Stomach (tissue), 19 donors: ENCODE measurements at places on chromosomes 6 and 20.

DNA sequence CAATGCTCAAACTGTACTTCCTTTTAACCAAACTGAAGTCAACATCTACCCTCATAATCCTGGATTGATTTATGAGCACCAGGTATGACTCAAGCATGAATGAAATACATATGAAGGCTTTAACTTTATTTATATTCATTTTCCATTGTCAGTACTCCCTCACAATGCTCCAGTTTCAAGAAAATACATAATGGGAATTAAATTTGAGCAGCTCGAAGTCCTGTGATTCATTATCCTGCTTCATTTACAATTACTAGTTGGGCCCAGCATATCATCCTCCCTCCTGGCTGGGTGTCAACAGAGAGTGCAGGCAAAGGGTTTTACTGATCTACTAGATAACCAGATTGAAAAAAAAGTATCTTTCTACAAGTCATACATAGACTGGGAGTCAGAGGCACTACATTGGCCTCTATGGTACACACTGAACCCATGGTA, 10.1 kb downstream of the SAMHD1 start:
- DNase-seq = peak; percentile 16

DNA sequence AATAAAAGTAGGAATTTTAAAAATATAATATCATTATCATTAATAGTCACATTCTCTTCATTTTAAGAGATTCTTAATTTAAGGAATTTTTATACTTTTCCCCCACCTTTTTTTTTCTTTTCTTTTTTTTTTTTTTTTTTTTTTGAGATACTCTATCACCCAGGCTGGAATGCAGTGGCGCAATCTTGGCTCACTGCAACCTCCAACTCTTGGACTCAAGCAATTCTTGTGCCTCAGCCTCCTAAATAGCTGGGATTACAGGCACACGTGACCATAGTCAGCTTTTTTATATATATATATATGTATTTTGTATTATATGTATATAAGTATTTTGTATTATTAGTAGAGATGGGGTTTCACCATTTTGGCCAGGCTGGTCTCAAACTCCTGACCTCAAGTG, 457.7 kb downstream of the CDKAL1 start:
- DNase-seq = no peak

GRCh38 chr6:75656479-75656878, 54.8 kb downstream of the SENP6 start:
- no peak for DNase-seq

- DNase-seq = no peak
Measured at GRCh38 chr20:60851826-60852704, 400.0 kb upstream of the CDH4 start.

- DNase-seq = peak; percentile 35
Measured at GRCh38 chr20:25056690-25057233, 1.2 kb downstream of the ACSS1 start.

- DNase-seq = no peak
Measured at GRCh38 chr6:149990661-149991471, 27.1 kb downstream of the ULBP1 start.

- no peak for DNase-seq
Measured at GRCh38 chr6:150584596-150584995, 15.1 kb upstream of the PLEKHG1 start.

DNA sequence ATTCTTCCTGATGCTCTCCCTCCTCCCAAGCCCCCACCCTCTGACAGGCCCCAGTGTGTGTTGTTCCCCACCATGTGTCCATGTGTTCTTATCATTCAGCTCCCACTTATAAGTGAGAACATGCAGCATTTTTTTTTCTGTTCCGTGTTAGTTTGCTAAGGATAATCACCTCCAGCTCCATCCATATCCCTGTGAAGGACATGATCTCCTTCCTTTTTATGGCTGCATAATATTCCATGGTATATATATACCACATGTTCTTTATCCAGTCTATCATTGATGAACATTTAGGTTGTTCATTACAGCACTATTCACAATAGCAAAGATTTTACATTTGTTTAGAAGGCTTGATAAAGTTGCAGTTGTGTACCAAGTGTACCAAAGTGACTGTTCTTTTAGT, 57.9 kb downstream of the KCNS1 start:
- no peak for DNase-seq

- no peak for DNase-seq
Measured at GRCh38 chr6:131225127-131225526, 89.9 kb downstream of the AKAP7 start.

DNA sequence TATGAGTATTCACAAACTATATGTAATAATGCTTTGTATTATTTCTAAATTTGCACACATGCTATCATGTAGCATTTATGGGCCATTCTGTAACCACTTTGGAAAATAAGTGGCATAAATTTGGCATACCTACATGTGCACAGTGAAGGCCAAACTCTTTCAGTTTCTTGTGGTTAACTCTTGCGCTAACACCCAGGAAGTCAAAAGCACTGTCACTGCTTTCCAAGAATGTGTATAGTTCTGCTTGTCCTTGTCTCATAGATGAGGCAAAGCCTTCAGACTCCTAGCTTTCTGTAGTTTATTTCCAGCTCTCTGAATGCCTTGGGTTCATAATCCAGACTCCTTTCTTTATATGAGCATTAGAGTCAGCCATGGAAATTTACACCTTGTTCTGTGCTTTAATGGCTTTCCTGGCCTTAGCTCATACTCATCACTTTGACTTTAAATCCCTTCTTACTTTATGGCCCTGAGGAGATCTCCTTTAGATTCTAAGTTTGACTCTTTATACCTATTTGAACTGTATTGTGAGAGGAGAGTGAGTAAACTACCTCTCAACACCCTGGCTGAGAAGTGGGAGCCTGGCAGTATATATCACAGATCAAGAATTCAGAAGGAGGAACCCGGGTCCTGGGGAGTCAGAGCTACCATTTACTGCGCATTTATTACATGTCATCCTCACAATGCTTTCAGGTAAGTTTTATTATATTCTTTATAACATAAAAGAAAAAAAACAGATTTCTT, 949 bp upstream of the SLC17A3 start:
- DNase-seq = no peak

GRCh38 chr20:24818056-24818455, 131.0 kb upstream of the CST7 start:
- DNase-seq = no peak

DNA sequence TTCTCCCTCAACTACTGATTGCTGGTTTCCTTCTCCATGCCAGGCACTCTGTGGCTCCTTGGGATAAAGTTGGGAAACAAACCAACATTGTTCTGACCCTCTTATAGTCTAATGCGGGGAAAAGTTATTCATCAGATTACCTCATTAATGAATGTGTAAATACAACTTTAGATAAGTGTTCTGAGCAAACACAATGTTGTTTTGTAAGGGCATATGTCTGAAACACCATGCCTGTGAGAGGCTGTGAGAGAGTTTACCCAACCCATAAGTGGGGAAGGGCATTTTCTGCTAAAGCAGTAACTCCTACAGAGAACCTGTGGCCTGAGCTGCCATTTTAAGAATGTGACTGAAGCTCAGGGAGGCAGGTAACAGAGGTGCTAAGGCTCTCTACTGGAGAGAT, 283.5 kb downstream of the KHDC1L start:
- peak; percentile 69 for DNase-seq

- no peak for DNase-seq
Measured at GRCh38 chr6:113539202-113539601, 317.9 kb upstream of the MARCKS start.

- DNase-seq = peak; percentile 75
Measured at GRCh38 chr6:119241111-119241465, 108.5 kb downstream of the MAN1A1 start.

- peak; percentile 25 for DNase-seq
Measured at GRCh38 chr6:107540465-107540857, 50.5 kb downstream of the SOBP start.

- no peak for DNase-seq
Measured at GRCh38 chr20:41261790-41262717, 55.5 kb downstream of the ZHX3 start.

GRCh38 chr6:53873922-53874321, 79.1 kb downstream of the LRRC1 start:
- no peak for DNase-seq

DNA sequence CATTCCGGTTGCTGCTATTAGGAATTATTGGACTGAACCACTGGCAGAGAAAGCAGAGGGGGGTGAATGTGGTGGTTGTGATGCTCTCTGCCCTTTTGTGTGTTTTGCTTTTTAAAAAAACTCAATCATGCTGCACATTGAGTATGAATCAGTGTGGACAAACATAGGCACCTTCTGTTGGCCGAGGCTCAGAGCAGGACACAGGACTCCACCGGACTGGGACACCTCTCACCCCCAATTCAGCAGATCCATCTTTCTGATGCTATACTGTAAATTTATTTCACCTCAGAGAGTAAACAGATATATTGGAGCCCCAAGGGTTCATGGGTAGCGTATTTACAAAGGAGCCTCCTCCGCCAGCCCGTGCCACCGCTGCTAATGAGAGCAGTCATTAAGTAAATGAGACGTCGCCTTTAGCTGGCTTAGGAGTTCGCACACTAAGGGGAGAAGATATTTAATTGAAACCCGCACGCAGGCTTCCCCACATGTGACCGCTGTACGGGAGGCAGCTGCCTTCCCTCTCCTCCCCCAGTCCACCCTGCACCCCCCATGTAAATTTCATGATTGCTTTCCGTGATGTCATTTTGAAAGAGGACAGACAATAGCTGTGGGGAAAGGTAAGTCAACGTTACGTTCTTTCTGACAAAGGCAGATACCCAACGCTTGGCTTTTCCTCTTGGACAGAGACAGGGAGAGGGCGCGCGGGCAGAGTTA, at the start of gene MYT1:
Gene MYT1, plus strand, starts transcription at position 330 of the 714 bp plus-strand sequence. CDS start 34,410 bp downstream, outside the sequence.
- no peak for DNase-seq

- peak; percentile 47 for DNase-seq
Measured at GRCh38 chr6:43669050-43669921, 18.3 kb downstream of the MRPS18A start.
